Sigmoid colon (tissue), 7 donors: ENCODE measurements at places on chromosomes 5 and 9. TPM values are rescaled to one million over a fixed set of nuclear protein-coding genes. Genes with fewer than 3 reads are reported as not detected.

DNA sequence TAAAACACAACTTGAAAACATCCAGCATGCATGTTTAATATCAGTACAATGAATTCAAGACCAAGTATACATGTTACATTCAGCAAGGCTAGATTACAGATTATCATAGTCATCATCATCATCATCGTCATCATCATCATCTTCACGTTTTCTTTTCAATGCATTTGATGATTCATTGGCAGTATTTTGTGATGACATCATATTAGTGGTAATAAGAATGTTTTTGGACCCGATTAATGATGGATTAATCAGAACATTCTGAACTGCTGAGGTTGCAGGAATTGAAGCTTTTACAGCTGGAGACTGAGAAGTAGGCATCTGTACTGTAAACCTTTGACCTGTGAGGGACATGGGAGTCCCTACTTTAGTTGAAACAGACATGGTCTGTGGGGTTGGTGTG is 4.5 kb downstream of the AK6 start:
- no peak overlapping the region for H3K27ac ChIP-seq
- H3K4me3 ChIP-seq, result no peak overlapping the region
- DNase-seq, result no peak
- H3K27me3 ChIP-seq, result no peaks in the 10 kb centered on the region
- peaks cover 6% of the 10 kb centered on the region for H3K36me3 ChIP-seq

- H3K4me1 ChIP-seq, result no peaks in the 10 kb centered on the region
- no peak overlapping the region for H3K4me3 ChIP-seq
- H3K27ac ChIP-seq, result no peak overlapping the region
- no peak for DNase-seq
Measured at GRCh38 chr5:1847611-1848010, 35.1 kb downstream of the IRX4 start.

DNA sequence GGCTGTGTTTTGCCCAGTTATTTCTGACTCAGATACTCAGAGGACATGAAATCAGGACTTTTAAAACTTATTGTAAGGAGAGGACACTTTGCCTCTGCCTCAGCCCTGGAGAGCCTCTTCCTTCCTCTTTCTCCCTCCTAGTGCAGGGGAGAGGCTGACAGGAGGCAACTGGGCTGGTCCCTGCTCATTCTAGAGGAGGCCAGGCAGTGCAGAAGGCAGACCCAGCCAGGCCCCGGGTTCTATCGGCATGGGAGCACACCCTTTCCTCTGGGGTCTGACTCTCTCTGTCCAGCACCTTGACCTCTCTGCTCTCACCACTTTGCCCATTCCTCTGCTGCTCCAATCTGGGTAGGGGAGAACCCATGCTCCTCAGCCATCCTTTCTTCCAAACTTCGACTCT is 16.0 kb upstream of the SMIM32 start:
- no peaks in the 10 kb centered on the region for H3K4me1 ChIP-seq
- H3K36me3 ChIP-seq, result no peaks in the 10 kb centered on the region
- no peak for DNase-seq
- H3K27me3 ChIP-seq, result peaks cover 12% of the 10 kb centered on the region
- H3K4me3 ChIP-seq, result no peak overlapping the region
- H3K27ac ChIP-seq, result no peak overlapping the region

- H3K4me3 ChIP-seq, result no peak overlapping the region
- no peak for DNase-seq
- H3K36me3 ChIP-seq, result no peaks in the 10 kb centered on the region
Measured at GRCh38 chr5:173709761-173710160, 93.3 kb upstream of the BOD1 start.

- H3K27ac ChIP-seq, result no peak overlapping the region
- DNase-seq, result no peak
- H3K27me3 ChIP-seq, result no peaks in the 10 kb centered on the region
Measured at GRCh38 chr9:68714416-68715180, 9.6 kb downstream of the PIP5K1B start.

The TJP2 gene
- total RNA-seq, result 16.1 TPM

The DBH gene
- not detected for total RNA-seq

The BTNL8 gene
- 0.71 TPM for total RNA-seq

The RAI14 gene
- 41.4 TPM for total RNA-seq

The ENC1 gene
- total RNA-seq, result 11.8 TPM

The SPOCK1 gene
- 33.4 TPM for total RNA-seq

The FXN gene
- 3.4 TPM for total RNA-seq

The CHMP5 gene
- 54.6 TPM for total RNA-seq
